ENCODE measurements at places on chromosomes 11 and 22.

DNA sequence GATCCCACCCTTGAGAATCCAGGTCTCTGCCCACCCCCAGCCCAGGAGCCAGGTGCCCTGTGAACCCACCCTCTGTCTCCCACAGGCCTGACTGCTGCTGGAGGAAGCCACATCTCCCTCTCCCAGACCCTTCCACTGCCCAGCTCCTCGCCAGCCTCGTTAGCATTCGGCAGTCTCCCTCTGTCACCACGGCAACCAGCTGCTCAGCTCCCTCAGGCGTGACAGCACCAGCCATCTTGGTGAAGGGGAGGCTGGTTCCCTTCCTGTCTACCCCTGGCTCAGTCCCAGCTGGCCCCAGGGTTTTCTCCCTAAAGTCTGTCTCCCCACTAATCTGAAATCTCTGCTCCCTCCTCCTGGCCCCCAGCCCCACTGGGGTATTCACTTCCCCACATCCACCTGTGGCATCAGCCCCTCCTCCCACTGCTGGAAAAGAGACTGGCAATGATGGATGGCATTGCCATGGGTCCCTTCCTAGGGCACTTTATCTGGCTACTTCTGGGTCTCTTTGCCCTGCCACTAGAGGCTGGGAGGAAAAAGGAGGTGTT, 28.1 kb downstream of the NRXN2 start:
- no peak for DNase-seq

DNA sequence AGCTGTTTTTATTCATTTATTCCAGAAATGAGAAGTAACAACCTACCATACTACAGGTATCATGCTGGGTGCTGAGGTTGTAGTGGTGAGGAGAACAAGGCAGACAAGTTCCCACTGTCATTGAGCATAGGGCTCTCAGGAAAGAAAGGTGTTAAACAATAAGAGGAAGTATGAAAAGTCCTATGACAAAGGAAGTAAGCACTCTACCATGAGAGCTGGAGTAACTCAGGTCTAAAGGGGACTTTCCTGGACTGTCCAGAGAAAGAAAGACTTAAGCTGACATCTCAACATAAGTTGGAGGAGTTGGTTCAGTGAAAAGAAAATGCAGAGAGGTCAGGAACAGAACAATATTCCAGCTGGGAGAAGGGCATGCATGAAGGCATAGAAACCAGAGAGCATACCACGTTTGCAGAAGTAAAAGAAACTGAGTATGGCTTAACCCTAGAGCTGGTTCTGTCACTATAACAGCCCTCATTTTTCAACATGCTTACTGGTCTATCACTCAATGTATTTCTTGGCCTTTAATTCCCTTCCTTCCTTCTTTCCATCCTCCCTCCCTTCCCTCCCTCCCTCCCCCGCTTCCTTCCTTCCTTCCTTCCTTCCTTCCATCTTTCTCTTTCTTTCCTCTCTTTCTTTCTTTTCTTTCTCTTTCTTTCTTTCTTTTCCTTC, 137.8 kb upstream of the BDNF start:
- DNase-seq, result no peak

DNA sequence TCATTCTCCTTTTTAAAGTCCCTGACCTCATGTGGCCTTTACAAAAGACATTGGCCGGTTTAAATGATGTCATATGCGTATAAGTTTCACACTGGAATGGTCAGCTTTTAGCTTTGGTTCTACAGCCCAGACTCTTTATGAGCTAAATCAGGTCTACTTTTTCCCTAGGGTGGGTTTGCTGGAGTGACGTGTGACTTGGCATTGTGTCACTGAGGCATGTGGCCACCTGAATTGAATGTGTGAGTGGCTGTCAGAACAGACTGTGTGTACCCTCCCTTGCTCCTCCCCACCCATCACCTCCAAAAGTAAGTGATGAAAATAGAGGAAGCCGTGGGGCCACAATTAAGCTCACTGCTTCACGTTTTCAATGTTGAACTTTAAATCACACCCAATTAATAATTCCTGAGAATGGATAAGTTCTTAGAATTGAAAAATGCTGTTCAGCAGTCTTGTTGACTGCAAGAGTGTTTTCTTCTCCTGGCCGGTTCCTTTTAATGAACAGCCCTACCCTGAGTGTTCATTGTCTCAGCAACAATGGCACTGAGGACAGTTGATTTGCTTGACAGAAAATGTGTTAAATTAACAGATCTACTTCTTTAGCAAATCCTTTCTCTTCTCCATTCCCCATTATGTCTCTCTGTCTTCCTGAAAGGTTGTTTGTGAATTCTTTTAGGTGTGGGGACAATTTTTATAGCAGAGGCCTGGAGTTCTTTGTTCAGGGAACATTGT, 11.3 kb downstream of the CECR2 start:
- no peak for DNase-seq

- no peak for DNase-seq
Measured at GRCh38 chr11:70176940-70177689, 26.0 kb upstream of the FADD start.

All from activated CD8-positive, alpha-beta memory T cell treated with anti-CD3 and anti-CD28 coated beads for 4 hours (primary cell).